Coronary artery (tissue), 2 donors: ENCODE measurements at places on chromosomes 5 and 9.

- no peak for DNase-seq
Measured at GRCh38 chr5:146565764-146566367, 49.9 kb upstream of the GPR151 start.

GRCh38 chr9:125847735-125848134 lies 100.6 kb downstream of the PBX3 start:
- DNase-seq: no peak

DNA sequence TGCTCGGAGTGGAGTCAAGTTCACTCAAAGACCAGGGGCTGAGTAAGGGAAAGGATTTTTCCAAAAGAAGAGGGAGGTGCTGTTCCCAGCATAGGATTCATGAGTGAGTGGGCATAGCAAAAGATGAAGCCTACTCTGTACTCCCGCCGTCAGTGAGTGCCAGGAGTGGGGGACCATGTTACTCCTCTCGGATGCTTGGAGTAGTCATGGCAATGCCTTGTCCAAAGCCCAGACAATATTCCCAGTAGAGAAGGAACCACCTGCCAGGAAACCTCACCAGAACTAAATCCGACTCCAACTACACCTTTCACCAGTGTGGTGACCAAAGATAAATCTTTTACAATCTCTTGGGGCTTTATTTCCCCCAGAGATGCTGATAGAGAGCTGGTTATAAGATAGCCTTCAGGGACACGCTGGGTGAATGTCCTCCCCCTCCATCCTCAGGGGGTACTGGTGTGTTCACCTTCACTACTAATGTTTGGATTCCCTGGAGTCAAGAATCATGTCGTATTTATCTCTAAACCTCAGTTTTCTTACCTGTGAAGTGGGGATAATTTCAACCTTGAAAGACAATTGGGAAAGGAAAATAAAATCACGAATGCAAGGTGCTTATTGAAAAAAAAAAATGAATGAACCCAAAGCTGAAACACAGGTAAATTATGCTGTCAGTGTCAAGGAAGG lies 165.2 kb downstream of the NSG2 start:
- DNase-seq: no peak

DNA sequence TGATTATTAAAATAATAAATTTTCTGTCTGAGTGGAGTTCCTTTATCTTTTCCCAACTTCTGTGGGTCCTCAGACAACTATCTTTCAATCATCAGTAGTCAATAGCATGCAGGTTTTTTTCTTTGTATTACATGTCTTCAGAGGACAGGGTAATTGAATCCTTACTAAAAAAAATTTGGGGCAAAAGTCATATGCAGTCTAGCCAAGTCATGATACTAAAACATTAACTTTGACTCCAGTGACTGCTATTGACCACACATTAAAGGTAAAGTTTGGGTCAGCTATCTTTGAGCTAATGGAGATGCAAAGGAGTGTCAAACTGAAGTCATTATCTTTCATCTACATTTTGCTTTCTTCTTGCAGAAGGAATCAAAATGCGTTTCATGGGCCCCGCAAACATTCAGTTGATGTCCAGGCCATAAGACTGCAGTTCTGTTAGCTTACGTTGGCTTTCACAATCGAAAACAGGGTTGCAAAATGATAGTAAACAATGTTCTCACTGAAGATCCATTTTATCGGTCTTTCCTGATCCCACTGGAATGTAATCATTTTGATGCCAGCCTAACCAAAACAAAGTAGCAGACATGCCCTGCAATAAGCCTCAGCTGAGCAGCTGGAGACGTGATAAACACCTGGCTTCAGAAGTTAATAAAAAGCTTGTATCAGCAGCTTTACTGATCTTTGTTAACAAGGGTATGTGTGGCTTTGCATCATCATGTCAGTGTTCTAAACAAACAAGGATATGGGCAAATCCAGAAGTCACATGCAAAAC lies 186.1 kb upstream of the PRLR start:
- no peak for DNase-seq

DNA sequence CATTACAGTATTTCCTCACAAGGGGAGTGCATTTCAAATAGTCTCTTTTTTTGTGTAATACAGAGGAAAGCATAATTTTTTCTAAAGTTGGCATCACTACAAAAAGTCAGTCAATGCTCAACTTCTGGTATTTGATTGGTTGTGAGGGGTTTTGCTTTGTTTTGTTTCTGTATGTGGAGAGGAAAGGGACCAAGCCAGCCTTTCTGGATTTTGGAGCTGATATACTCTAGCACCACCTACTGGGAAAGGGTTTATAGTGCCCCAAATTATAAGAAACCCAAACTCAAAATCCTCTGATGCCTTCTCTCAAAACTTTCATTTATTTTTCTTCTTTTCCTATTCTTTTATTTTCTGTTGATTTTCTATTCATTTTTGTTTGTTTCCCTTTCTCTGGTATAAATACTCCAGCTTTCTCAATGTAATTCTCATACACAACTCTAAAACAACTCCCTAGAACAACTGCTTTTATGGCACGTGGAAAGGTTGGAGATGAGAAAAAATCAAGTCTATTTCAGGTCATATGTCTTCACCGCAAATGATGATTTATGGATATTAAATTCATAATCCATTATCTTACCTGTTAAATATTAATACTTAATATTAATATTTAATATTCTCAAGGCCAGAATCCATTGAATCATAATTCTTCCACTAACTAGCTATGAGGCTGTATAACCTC lies 69.5 kb upstream of the ANXA1 start:
- DNase-seq: no peak

DNA sequence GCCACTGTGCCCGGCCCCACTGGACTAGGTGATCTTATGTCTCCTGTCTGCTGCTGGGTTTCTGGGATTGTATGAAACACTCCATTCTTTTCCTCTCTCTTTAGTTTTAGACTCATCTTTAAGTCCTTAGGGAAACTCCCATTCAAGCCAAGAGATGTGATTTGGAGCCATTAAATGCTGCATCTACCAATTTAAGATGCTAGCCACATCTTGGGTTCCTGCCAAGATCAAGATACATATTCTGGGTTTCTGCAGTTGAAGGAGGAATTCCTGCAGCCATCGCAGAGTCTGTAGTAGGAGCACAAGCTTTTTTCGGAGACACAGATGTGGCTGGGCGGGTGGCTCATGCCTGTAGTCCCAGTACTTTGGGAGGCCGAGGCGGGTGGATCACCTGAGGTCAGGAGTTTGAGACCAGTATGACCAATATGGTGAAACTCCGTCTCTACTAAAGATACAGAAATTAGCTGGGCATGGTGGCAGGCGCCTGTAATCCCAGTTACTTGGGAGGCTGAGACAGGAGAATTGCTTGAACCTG lies 23.2 kb downstream of the STXBP1 start:
- DNase-seq: no peak

DNA sequence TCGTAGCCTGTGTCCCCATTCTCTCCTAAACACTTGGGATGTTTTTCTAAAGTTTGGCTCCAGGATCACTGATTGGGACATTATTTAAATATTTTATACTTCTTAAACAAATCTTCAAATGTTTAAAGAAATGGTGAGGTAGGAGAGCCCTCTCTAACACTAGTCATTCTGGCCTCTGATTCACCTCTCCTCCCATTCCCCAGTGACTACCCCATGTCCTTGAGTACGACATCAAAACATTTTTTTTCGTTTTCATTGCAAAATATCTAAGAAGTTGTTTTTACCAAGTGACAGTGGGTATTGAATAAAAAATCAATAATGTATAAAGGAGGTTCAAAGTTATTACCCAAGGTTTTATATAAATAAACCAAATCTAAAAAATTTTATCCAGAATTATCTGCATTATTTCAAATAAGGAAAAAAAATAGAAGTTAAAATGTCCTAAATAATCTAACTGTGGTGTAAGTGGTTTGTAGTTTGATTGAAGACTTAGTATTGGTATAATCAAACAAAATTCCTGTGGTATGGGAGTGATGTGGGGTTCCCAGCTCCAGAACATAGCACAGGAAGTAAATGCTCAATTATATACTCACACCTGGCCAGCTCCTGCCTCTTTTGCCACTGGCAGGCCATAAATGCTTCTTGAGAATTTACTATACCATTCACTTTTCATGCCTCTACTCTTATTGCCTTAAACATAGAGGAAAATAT lies 51.1 kb downstream of the MAST4 start:
- no peak for DNase-seq

DNA sequence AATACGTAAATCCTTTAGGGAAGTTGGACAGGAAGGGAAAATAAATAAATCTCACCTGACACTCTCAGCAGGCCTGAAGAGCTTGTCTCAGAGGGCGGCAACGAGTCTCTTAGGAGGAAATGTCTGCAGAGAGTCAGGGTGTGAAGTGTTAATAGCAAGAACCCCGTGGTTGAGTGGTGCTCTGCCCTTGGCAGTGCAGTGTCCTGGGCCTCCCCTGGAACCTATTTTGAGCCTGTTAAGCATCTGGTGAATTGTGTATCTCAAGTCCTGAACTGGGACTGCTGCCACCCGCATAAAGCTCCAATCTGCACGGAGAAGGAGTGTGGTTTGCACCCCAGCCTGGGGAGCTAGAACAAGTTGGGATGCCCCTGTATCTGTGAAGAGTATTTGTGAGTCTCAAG lies 211.8 kb downstream of the GOLPH3 start:
- DNase-seq: no peak

GRCh38 chr9:94700445-94700844 lies 26.1 kb upstream of the AOPEP start:
- no peak for DNase-seq

- DNase-seq: no peak
Measured at GRCh38 chr9:37184905-37185867, 64.8 kb downstream of the ZCCHC7 start.

- no peak for DNase-seq
Measured at GRCh38 chr9:29078063-29078666, 1504.9 kb upstream of the C9orf72 start.

DNA sequence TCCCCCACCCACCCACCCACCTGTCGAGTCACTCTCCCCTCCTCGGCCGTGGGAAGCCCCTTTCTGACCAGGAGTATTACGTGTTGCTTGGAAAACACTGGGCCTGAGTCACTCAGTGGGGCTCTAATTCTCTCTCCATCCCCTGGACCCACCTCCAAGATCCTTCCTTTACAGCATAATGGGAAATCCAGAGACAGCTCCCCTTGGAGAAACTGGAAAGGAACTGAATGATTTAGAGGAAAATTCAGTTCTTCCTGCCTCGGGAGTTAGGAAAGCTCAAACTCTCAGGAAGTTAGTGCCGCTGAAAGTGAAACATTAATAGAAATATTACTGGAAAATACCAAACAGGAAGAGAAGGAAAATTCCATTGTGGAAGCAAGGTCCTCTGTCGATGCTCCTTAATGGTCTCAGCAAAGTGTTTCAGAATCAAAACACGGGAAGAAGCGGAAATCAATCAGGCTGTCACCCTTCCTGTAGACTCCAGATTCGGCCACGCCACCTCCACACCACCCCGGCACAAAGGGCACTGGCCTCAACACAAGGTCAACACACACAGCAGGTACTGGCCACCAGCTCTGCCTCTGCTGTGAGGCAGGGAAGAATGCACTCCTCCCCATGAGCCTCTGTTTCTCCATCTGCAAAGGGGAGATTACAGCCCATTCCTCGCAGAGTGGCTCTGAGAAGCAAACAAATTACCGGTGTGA lies 9.6 kb downstream of the SHB start:
- DNase-seq: no peak

DNA sequence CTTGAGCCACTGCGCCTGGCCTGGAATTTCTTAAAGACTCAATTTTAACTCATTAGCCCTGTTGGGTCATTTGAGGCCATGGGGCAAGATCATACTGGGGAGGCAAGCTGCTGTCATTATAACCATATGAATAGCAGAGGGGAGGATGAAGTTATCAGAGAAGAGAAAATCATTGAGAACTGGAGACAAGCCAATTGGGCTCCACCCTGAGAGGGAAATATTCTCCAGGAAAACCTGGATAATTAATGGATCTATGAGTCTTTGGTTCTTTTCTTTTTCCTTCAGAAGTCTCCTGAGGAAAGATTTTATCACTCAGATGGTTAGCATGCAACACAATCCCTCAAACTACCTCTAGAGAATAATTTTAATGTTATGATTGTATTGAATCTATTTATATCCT lies 569.6 kb upstream of the TUSC1 start:
- no peak for DNase-seq

DNA sequence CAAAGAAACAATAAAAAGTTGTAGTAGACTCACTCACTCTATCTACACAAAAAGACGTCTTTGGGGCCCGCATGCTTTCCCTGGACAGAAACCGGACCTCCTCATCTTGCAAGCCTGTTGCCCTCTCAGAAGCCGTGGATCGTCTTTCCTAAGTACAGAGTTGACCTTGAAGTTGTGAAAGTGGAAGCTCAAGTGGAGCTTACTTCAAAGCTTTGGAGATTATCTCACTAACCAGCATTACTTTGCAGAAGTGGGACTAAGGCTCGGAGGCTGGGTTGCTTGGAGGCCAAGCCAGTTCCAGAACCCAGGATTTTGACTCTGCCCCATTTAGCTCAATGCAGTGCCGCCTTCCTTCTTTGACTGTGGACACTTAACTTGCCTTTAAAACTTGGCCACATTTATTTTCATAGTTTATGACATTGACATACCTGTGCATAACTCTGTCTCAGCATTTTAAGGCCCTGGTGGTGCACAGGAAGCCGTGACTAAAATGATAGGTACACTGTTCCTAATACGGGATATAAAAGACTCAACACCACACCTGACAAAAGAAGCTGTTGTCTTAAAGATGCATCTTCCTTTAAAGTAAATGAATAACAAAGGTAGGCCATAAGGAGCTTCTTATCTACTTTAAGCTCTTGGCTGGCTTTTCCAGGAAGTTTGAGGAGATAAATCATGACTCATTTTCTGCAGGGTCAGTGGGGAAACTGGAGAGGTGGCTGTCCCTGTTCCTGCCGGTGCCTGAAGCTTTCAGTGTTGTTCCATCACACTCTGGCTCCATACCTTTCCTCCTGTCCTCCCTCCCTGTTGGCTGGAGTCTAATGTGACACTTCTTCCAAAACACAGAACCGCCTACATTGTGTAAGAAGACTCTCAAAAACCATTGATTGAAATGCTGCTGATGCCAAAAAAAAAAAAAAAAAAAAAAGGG lies 10.7 kb downstream of the SLC25A25 start:
- DNase-seq: no peak

DNA sequence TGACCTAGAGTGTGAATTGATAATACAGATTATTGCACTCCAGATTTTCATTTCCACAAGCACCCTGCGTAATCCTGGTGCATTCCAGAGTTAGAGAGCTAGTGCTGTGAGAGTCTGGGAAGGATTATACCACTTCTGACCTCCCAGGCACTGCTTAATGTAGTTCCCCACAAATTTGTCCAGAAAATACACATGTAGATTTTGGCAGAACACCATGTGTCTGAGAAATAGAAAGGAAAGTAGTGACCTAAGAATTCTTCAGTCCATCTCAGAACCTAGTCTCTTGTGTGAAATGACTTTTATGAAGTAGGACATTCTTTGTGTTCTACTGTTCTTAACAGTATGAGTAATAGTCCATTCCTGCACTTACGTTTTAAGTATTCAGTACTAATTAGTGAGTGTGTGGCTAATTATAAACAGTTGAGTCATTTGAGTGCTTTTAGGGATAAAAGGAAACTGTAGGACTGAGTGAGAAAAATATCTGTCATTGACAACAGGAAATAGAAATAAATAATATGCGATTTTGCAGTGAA lies 27.8 kb upstream of the PTPDC1 start:
- no peak for DNase-seq
